ENCODE measurements at places on chromosomes 2 and 18.

- no peak for DNase-seq
Measured at GRCh38 chr2:178895171-178895570, 87.9 kb upstream of the TTN start.

- DNase-seq = no peak
Measured at GRCh38 chr18:49446481-49446880, 14.0 kb downstream of the DYM start.

DNA sequence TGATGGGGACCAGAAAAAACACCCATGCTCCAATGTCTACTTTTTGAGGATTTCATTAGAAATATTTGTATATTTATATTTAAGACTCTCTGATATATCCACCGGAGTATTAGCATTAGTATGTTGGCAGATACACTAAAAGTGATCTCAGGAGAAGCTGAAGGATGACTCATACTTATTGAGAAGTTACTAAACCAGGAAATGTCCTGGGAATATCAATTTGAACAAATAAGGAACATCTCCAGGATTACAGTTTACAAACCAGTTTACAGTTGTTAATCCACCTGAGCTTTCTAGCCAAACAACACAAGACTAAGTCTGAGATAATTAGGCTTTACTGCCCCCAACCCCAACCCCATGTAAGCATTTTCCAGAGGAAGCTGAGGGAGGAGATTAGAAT is 16.1 kb upstream of the DPP4 start:
- no peak for DNase-seq

GRCh38 chr2:71455741-71456569 is 2.6 kb downstream of the DYSF start:
- no peak for DNase-seq
